IPS-NIHi11 (cell line): ENCODE measurements at places on chromosomes 12 and 14.

GRCh38 chr12:118188690-118189371 is 52.9 kb downstream of the PEBP1 start:
- no peak for DNase-seq

DNA sequence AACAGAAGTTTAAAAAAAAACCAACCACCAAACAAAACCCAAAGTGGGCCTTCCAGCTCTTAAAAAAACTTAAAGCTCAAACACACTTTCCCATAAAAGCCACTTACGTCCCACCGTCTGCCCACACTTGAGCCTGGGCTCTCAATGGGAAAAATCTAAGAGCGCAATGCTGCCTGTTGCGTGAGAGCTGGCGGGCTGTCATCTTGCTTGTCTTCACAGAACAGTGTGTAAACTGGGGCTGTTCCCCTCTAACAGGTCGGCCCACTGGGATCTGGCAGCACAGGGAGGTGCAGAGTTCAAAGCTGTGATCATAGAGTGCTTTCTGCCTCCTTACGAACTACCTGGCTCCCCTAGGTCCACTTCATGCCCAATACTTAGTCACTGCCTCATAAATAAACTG is 80.0 kb downstream of the DICER1 start:
- DNase-seq: no peak

- DNase-seq: no peak
Measured at GRCh38 chr12:23066095-23066494, 441.1 kb downstream of the ETNK1 start.

- DNase-seq: no peak
Measured at GRCh38 chr14:103140316-103141109, 17.3 kb downstream of the TNFAIP2 start.

DNA sequence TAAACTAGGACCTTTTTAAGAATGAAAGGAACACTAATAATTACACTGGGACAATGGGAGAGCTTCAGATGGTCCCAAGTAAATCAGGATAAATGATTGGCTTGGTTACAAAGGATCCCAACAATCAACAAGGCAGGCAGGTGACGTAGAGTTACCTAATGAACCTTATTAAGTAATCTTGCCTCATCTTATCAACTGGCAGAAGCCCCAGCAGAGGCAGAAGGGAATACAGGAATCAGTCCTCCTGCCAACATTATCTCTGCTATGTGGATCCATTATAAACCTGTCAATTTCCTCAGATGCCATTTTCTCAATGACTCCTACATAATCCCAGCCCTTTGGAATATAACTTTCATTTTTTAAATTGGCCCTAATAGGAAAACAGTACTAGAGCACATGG is 11.4 kb downstream of the DCAF5 start:
- DNase-seq: no peak

DNA sequence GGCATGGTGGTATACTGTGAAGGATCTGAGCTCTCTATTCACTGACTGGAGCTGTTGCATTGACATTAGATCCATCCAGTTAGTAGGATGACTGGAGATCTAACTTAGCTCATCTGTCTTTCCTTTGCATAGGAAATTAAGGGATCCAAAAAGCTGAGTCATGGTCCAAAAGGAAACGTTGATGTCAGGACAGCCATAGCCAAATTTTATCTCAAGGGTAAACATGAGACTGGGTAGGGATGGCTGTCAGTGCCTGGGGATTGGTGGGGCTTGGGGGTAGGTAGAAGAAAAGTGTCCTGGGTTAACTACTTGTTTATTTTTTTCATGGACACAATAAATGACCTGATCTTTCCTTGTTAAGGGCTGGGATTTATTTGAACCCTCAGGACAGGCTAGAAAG is 4.6 kb downstream of the FAM177A1 start:
- DNase-seq: no peak
